HT1080 (cell line): ENCODE measurements at places on chromosomes 1 and 21. TPM values are rescaled to one million over a fixed set of nuclear protein-coding genes. Genes with fewer than 3 reads are reported as not detected.

KCNJ15 gene
- total RNA-seq = 5.9 and 7.8 TPM in 2 replicates

ARHGEF10L gene
- 6.4 and 6.7 TPM in 2 replicates for total RNA-seq

ALPL gene
- not detected in 2 replicates for total RNA-seq

NKAIN1 gene
- total RNA-seq = 0.58 TPM in 1 of 2 replicates, not detected in the other

FNDC5 gene
- total RNA-seq = 1.4 TPM in 1 of 2 replicates, not detected in the other

FCMR gene
- total RNA-seq = not detected in 2 replicates

A3GALT2 gene
- not detected in 2 replicates for total RNA-seq

EFNA1 gene
- total RNA-seq = 1.4 and 3.6 TPM in 2 replicates

AMPD1 gene
- not detected in 2 replicates for total RNA-seq

HSPB7 gene
- total RNA-seq = not detected in 2 replicates

IFI44 gene
- 3.9 and 6.5 TPM in 2 replicates for total RNA-seq

LCE3E gene
- not detected in 2 replicates for total RNA-seq

SH2D5 gene
- 26.9 and 29.1 TPM in 2 replicates for total RNA-seq

RUNX3 gene
- 3.2 and 5.5 TPM in 2 replicates for total RNA-seq

PSMA5 gene
- 54.6 and 94.4 TPM in 2 replicates for total RNA-seq

TNNI3K gene
- 0.95 TPM in 1 of 2 replicates, not detected in the other for total RNA-seq

MROH7 gene
- not detected in 2 replicates for total RNA-seq

C1QC gene
- total RNA-seq = not detected in 2 replicates

HIPK1 gene
- total RNA-seq = 10.9 and 18.6 TPM in 2 replicates
